ENCODE measurements at places on chromosomes 11 and 22.

DNA sequence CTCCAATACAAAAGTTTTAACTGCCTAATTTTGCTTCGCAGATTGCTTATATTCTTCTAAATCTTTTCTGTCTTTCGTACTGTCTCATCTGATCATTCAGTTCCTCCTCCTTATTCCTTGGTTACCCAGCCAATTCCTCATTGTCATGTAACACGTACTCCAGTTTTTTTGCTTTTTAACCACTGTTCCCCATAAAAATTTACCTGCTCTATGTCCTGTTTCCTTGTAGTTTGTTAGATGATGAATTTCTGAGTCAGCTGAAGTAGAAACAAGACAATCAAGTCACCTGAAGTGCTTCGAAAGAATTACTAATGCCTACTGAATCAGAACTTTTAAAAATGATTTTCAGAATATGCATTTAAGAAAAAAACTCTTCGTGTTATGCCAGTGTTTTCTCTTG lies 150.6 kb downstream of the CNTN5 start:
- DNase-seq = no peak

- no peak for DNase-seq
These were observed 215.9 kb upstream of the CCDC90B start for GRCh38 chr11:83502041-83502440.

- no peak for DNase-seq
These were observed 45.5 kb downstream of the ALX4 start for GRCh38 chr11:44264438-44264749.

DNA sequence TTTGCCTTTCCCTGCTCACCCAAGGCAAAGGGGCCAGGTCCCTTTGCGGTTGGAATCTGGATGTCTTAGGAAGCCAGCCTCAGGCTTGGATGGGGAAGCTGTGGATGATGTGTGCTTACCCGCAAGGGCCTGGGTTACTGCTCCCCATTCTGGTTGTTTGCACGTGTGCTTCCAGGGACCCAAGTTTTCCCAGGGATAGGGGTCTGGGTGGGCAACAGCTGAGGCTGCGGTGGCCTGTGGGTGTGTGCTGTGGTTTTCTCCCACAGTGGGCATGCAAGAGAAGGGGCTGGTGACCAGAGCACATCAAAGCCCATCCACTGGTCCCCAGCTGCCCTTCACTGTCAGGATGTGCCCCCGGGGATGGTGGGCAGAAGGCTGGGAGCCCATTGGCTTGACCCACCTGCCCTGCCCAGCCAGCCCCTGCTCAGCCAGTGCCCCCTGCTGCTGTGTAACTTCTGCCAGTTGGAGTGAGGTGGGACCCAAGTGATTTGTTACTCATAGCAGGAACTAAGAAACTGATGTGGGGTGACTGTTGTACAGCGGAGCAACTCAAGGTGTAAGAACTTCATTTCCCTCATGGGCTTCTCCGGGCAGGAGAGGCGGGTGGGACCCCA lies 3.3 kb downstream of the CAPN5 start:
- DNase-seq = no peak

DNA sequence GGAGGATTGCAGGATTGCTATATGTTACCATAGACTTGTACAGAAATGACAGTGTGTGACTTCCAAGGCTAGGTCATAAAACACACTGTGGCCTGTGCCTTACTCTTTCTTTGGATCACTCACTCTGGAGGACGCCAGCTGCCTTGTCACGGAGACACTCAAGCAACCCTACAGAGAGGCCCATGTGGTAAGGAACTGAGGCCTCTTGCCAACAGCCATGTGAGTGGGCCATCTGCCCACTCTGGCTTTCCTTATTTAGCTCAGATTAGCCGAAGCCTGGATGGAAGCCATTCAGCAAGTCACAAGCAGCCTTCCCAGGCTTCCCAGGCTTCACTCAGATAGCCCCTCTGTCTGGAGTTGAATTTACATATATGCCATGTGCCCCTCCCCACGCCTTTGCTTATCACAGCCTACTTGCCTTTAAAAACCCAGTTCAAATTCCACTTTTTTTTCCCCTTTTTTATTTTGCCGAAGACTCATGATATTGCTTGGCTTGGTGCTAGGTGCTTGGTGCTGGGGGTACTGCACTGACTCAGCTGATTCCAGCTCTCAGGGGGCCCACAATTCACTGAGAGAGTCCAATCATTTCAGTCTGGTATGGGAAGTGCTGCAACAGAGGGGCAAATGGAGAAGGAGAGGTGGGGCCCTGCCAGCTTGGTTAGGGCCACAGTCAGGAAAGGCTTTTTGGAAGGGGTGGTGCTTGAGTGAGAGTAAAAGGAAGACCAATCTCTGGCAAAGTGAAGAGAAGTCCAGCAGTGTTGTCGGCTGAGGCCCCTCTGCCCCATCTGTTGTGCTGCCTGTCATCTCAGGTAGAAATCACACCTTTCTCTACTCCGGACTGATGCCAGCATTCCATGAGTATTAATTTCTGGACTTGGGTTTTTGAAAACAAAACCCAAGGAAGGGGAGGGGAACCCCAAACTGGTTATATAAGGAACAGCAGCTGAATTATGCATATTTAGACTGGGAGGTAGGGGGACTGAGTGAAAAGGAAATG lies 14.5 kb upstream of the P4HA3 start:
- DNase-seq = no peak

- DNase-seq = no peak
These were observed 22.8 kb upstream of the TUB start for GRCh38 chr11:8058216-8058615.

All from activated CD8-positive, alpha-beta memory T cell treated with anti-CD3 and anti-CD28 coated beads for 24 hours (primary cell).